Naive thymus-derived CD8-positive, alpha-beta T cell (primary cell): ENCODE measurements at places on chromosomes 6 and 20.

DNA sequence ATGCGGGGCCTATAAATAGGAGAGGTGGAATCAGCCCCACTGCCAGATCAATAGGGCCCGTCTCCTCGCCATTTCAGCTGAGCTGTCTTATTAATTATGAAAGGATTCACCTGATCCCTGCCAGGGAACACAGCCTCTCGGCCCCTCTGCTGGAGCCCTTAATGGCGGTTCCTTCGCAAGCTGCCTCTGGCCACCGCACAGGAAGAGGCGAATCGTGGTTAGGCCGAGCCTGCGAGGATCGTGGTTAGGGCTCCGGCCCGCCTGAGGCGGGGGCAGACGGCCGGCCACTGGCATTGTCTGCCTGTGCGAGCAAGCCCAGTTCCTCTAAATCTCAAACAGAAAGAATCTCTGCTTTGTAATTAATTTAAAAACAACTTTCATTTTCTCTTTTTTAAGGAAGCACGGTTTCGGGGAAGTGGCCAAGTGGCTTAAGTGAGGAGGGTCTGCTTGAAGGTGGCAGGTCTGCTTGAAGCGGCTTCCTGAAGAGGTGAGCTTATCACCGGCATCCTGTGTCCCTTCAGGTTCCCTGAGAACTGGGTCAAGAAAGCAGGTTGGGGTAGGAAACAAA is 9.2 kb downstream of the NRN1 start:
- peak; percentile 26 for DNase-seq

GRCh38 chr20:38315290-38315966 is 11.5 kb downstream of the BPI start:
- DNase-seq: no peak

GRCh38 chr6:39005774-39006173 is 42.8 kb upstream of the GLP1R start:
- no peak for DNase-seq

- no peak for DNase-seq
These were observed 54.7 kb upstream of the LYRM2 start for GRCh38 chr6:89693207-89693606.

GRCh38 chr20:56781108-56781739 is 152.1 kb downstream of the TFAP2C start:
- no peak for DNase-seq

DNA sequence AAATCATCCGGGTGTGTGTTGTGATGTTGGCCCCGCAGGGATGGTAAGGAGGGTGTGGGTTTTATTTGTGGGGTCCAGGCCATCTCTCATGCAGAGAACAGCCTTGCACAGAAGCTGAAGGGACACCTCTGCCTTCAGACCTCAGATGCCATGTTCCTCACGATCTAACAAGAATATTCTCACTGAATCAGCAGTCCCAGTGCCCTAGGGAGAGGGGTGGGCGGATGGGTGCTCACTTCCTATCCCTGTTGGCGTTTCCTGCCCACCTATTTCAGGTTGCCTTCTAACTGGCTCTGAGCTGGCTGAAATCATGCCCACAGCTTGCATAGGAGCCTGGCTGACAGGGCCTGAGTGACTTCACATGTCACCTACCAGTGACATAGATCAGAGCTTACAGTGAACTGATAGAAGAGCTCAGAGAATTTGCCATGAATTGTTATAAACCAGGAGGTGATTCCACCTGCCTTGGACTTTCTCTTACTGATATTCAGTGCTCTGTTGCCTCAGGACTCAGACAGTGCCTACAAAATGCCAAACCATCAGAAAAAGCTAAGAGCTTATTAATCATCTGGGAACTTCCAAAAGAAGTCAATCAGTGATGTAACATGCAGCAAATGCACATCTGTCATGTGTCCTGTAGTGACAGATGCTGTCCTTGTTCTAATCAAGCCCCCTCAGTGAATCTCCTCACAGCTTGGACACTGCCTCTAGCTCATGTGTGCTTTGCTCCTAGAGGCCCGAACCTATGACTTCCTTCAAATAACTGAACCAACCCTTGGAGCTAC is 285.8 kb upstream of the PRND start:
- DNase-seq: no peak

GRCh38 chr20:2671977-2672376 is 8.0 kb upstream of the IDH3B start:
- no peak for DNase-seq

- DNase-seq: no peak
These were observed 226.0 kb upstream of the TSHZ2 start for GRCh38 chr20:52746190-52746589.

DNA sequence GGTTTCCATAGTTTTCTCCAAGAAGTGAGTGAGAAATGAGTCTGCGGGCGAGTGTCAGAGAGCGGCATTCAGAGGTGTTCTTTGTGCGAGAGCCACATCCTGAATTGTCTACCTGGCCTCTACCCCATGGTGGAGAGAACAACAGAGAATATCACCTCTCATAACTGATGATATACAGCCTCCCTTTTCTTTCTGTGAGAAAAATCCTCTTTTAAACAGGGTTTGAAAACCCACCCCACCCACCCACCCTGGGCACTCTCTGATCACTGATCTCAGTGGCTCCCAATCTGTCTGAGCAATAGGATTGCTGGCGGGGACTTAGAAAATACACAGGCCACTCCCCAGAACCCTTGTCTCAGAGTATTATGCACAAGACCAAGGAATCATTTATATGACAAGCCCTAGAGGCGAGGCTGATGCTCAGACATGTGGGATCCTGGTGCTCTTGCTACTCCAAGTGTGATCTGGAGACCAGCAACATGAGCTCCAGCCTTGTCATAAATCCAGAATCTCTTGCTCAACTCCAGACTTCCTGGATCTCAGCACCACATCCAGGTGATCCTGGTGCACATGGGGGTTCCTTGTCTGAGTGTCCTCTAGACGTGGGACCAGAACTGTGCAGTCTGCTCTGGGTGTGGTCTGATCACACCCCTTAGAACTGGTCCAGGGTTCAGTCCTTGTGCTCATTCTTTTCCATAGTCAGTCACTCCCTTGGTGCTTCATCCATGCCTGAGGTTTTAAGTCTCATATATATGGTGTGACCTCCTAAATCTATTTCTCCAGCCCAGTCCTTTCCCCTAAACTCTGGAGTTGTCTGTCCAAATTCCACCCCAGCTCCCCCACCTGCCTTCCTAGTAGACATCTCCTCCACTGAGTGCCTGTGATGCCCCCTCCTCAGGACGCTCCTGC is 5.3 kb downstream of the HLA-B start:
- peak; percentile 42 for DNase-seq

DNA sequence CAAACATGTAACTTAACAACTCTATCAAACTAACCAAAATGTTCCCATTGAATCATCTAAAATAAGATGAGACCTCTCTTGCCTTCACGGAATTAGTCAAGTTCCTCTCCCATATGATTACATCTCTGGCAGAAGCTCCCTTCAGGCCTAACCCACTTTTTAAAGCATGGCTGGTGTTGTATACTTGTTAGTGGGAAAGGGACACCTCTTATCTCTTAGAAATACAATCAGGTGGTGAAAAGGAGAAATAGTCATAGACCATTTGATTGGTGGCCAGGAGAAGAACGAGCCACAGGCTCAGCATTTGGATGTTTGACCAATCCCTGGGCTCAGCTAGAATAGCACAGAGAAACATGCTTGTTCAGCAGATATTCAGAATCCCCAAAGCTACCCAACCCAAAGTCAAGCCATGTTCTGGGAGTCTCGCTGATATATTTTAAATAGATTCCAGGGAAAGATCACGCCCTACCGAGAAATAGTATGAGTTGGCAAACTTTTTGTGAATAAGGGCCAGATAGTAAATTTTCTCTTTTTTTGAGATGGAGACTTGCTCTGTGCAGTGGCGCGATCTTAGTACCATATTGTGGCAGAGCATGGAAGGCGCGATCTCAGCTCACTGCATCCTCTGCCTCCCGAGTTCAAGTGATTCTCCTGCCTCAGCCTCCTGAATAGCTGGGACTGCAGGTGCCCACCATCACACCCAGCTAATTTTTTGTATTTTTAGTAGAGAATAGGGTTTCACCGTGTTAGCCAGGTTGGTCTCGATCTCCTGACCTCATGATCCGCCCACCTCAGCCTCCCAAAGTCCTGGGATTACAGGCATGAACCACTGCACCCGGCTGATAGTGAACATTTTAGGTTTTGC is 126.3 kb upstream of the MYLIP start:
- DNase-seq: no peak

- DNase-seq: no peak
These were observed 141.5 kb downstream of the ANKRD60 start for GRCh38 chr20:58086763-58087561.

DNA sequence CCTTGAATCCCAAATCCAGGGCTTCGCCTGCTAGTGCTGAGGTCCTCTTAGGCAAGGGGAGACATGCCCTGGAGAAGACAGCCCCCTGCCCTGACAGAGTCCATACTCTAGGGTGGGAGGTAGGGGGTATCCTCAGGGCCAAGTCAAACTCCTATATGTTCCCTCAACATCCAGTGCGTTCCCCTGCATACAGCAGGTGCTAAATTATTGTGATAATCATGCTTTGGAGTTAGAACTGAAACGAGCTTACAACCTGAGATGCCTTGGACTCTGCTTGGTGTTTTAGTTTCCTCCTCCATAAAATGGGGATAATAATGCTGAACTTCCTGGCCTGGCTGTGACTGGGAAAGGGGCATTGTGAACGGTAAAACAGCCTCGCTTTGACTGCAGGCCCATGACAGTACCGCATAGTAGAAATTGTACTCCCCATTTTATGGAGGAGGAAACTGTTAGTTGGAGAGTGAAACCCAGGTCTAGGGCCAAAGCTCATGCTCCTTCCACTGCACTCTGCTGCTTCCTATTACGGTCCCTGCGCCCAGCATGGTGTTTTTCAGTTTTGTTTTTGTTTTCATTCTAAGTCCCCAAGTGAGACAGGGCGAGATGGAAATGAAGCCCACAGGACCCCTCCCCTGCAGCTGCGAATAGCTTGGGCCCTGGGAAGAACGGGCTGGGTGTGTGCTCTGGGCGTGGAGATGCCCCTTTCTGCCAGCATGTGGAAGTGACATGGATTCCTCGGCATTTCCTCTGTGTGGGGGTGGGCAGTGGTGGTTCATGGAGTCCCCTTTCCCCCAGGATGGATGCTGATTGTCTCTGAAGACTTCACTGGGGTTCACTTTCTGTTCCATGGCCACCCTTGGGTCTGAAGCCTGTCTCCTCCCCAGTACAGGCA is 162.5 kb downstream of the VEGFA start:
- no peak for DNase-seq

DNA sequence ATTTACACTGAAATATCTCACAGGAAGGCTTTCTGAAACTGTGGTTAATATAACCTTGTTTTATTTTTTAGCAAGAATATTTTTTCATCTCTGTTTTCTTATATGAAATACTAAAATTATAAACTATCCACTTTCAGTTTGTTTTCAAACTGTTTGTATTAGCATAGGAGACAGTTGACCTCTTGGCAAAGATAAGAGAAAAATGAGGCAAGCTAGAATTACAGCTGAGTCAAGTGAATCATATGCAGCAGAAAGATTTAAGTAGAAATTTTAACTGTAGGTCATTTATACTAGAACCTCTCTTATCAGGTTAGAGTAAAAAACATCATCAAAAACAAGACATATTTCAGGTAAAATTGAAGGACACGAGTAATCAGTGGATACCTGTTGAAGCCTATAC is 792.6 kb downstream of the PHF3 start:
- no peak for DNase-seq

- no peak for DNase-seq
These were observed 67.2 kb downstream of the RPP40 start for GRCh38 chr6:4936681-4937041.

GRCh38 chr6:158290040-158290439 is 22.2 kb upstream of the TULP4 start:
- no peak for DNase-seq

GRCh38 chr6:89818977-89819335 is 638 bp downstream of the MDN1 start:
- no peak for DNase-seq

DNA sequence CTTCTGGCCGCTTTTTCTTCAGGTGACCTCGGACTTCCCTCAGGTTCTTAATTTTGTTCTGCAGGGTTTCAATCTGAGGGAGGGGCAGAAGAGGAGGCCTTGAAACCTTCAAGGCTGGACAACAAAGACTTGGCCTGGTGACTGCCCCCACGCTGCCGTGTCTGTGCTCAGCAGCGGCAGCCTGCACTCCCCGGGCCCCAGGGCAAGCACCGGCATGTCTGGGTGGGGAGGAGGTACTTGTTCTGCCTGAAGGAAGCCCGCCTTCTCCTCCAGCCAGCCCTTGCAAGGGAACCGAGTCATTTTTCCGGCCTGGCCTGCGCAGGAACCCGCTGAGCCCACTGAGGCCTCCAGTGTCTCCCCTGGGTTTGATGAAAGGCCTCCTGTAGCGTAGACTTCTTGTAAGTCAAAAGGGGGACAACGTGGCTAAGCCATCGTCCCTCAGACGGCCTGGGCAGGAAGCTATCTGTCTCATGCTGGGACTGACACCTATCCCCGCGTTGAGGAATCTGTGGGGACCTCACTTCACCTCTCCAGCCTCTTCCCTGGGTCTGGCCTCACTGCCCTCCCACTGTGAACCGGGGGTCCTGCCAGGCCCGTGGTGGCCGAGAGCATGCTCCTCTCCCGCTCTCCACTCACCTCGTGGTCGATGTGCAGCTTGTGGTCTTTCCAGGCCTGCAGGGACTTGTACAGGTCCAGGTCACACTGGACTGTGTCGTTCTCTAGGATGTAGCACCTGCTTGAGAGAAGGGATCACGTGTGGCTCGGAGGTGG is 119.9 kb downstream of the SULF2 start:
- DNase-seq: no peak

GRCh38 chr6:119186490-119186889 is 108.0 kb upstream of the FAM184A start:
- DNase-seq: no peak

DNA sequence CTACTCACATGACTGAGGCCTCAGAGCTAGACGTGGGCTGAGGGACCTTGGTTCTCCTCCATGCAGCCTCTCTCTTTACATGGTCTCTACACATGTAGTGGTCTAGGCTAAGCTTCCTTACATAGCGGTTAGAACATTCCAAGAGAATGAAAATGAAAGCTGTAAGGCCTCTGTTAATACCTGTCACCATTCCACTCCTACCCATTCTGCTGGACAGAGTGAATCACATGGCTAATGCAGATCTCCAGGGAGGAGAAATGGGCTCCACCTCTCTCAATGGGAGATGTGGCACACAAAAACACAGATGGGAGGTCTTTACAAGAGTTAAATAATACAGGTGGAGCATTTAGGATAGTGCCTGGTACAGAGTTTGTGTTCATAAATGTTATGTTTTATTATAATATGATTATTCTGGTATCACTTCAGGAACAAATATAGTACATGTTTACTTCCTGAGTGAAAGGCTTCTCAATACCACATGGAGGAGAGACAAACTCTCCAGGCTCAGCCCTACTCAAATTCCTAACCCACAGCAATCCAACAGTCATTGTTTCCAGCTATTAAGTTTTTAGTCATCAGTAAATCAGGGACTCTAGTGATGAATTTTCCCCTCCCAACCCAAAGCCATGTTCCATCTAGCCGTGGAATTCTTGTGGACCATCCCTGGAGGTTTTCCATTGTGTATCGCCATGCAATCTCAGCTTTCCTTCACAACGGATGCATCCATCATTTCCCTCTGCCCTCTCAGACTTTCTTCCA is 57.9 kb downstream of the ISM1 start:
- no peak for DNase-seq
